Type B pancreatic cell (in vitro differentiated cells): ENCODE measurements at places on chromosomes 7 and 10. TPM values are rescaled to one million over a fixed set of nuclear protein-coding genes. Genes with fewer than 3 reads are reported as not detected.

Gene FAM149B1
- total RNA-seq: 25.0 and 29.8 TPM in 2 replicates

Gene LRRC4
- 12.5 and 37.7 TPM in 2 replicates for total RNA-seq

Gene SLC26A3
- total RNA-seq: 4.7 and 14.3 TPM in 2 replicates

Gene MYH16
- not detected in 2 replicates for total RNA-seq

Gene STK31
- 0.43 and 0.74 TPM in 2 replicates for total RNA-seq

Gene ACBD7
- total RNA-seq: 0.76 and 4.3 TPM in 2 replicates

Gene CALHM1
- 0.17 TPM in 1 of 2 replicates, not detected in the other for total RNA-seq

Gene HECW1
- 0.90 and 1.4 TPM in 2 replicates for total RNA-seq

Gene ADIRF
- total RNA-seq: 1.5 TPM in 1 of 2 replicates, not detected in the other

Gene TLX1
- total RNA-seq: 0.10 and 0.17 TPM in 2 replicates

Gene GPC2
- 20.6 and 53.3 TPM in 2 replicates for total RNA-seq

Gene OR2A42
- 0.10 TPM in 1 of 2 replicates, not detected in the other for total RNA-seq

Gene ADRA2A
- 16.1 and 19.3 TPM in 2 replicates for total RNA-seq

Gene COL28A1
- 0.76 and 3.3 TPM in 2 replicates for total RNA-seq

Gene ELAPOR2
- total RNA-seq: 29.5 and 39.8 TPM in 2 replicates

Gene C10orf88
- 8.1 and 13.0 TPM in 2 replicates for total RNA-seq

Gene APBB1IP
- total RNA-seq: 0.12 and 0.48 TPM in 2 replicates

Gene CFAP70
- 4.9 and 9.7 TPM in 2 replicates for total RNA-seq

Gene ZNF438
- total RNA-seq: 3.7 and 4.4 TPM in 2 replicates

Gene NOC3L
- total RNA-seq: 17.2 and 21.1 TPM in 2 replicates

Gene HYCC1
- total RNA-seq: 26.7 and 32.9 TPM in 2 replicates

Gene ASB13
- total RNA-seq: 13.9 and 28.2 TPM in 2 replicates

Gene WASHC2C
- total RNA-seq: 41.1 and 45.5 TPM in 2 replicates

Gene NXPH1
- 0.29 and 0.33 TPM in 2 replicates for total RNA-seq

Gene PNLIPRP2
- total RNA-seq: 0.69 and 1.2 TPM in 2 replicates

Gene ST8SIA6
- total RNA-seq: 1.0 and 1.8 TPM in 2 replicates

Gene INA
- total RNA-seq: 9.4 and 38.0 TPM in 2 replicates

Gene IQUB
- total RNA-seq: 1.2 and 2.1 TPM in 2 replicates

Gene RPEL1
- not detected in 2 replicates for total RNA-seq

Gene SPDYE3
- not detected in 2 replicates for total RNA-seq

Gene SCART1
- total RNA-seq: 1.2 and 1.4 TPM in 2 replicates

Gene ENO4
- 1.4 and 4.4 TPM in 2 replicates for total RNA-seq

Gene DNAH11
- 1.0 and 3.2 TPM in 2 replicates for total RNA-seq

Gene FAM25C
- total RNA-seq: not detected in 2 replicates

Gene CHRM2
- total RNA-seq: 11.4 and 12.2 TPM in 2 replicates

Gene BMPR1A
- total RNA-seq: 63.3 and 84.7 TPM in 2 replicates

Gene ACTA2
- 38.1 and 76.5 TPM in 2 replicates for total RNA-seq
